H7 (cell line): ENCODE measurements at places on chromosomes 12 and 14.

DNA sequence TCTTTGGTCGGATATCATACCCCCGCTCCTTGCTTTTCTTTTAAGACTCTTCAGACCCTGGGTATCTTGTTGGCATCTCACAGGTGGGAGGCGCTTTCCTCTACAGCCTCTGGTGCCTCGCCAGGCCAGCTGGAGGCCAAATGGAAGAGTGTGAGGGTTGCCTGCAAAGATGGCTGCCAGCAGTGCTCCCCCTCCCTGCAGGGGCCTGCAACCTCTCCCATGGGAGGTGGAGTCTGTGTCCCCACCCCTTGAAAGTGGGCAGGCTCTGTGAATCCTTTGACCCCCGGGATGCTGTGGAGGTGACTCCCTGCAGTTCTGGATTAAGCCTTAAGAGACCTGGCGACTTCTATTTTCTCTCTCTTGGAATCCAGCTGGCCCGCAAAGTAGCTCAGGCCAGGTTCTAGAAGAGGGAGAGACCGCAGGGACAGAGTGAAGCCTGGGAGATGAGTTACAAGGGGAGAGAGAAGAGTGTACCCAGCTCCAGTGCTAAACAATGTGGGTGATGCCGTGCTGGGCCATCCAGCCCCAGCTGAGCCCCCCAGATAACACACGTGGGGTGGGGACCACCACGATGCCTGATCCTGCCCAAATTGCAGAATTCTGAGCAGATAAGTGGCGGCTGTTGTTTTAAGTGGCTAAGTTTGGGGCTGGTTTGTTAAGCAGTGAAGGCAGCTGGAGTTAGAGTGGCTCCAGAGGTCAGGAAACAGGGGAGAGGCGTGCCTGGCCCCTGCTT, 37.9 kb upstream of the NCOR2 start:
- peak; percentile 75 for DNase-seq

- no peak for DNase-seq
Measured at GRCh38 chr12:123971449-123971769, 1.2 kb downstream of the CCDC92 start.

DNA sequence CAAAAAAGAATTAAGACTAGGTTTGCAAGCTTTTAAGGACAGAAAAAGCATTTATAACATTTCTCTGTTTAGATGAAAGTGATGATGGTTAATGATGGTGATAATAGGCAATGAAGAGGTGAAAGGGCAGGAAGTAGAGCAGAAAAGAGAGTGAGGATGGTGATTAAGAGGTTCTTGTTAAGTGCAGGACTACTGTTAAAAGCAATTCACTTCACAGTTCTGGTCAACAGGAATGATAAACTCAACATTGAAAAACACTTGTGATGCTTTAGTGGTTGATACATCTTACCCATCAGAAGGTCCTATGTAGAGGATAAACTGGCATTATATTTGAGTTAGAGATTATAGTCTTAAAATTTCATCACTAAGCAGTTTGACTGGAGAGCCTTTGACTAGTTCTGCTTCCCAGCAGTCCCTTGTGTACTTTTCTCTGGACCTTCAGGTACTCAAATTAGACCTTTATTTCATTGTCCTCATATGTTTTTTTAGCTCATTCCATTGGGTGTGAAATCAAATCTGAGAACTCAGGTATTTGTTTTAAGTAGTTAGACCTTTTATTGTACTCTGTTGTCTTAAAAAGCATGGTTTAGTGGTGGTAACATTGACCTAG, 10.9 kb downstream of the RAP1B start:
- no peak for DNase-seq

- DNase-seq, result no peak
Measured at GRCh38 chr14:96904201-96904600, 107.0 kb downstream of the VRK1 start.

DNA sequence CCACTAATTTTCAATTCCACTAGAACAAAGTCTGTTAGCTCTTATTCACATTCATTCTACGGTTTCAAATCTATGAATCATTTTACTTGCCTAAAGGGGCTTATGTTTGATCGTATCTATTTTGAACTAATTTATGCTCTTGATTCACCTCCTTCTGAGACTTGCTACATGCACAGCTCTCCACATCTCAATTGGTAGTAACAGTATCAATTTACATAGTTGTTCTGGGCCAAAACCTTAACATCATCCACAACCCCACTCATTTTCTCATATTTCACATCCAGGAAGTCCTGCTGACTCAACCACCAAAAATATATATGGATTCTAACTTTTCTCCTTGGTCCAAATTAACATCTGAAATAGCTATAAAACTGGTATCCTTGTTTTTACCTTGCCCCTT, 208.6 kb downstream of the RASSF9 start:
- DNase-seq, result no peak

GRCh38 chr12:101181776-101182175, 28.3 kb downstream of the SLC5A8 start:
- DNase-seq, result no peak

DNA sequence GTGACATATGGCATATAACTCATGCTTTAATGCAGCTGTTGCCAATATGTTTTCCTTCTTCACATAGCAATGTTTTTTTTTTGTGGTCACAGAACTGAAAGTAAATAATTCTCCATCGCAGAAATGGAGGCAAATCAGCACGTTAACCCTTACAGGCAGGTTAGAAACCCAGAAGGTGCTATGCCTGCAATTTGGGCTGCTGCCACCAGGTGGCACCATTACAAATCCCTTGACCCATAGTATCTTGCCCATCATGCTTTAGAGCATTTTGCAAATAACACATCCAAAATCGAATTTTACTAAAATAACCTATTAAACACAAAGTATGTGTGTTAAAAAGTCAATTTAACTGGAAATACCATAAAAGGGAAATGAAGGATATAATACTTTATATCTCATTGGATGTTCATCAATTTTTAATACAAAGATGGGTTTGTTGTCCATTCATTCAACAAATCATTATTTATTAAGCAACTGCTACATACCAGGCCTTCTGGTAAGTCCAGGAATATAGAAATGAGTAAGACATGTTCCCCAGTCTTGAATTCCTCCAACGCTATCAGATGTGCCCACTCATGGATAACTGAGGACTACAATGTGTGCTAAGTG, 340.1 kb downstream of the GLT1D1 start:
- peak; percentile 68 for DNase-seq

DNA sequence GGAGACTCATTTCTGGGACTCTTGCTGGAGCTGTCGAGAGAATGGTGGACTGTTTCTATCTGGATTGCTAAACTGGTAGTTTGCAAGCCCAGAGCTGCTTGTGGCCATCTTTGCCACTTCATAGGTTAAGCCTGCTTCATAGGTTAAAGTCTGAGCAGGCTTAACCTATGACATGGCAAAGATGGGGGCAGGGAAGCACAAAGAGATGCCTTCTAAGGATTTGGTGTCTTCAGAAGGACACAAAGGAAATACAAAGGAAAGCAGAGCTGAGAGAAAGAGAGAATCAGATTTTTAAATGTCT, 78.4 kb upstream of the MAX start:
- no peak for DNase-seq

GRCh38 chr14:30648471-30648870, 26.4 kb downstream of the SCFD1 start:
- no peak for DNase-seq

DNA sequence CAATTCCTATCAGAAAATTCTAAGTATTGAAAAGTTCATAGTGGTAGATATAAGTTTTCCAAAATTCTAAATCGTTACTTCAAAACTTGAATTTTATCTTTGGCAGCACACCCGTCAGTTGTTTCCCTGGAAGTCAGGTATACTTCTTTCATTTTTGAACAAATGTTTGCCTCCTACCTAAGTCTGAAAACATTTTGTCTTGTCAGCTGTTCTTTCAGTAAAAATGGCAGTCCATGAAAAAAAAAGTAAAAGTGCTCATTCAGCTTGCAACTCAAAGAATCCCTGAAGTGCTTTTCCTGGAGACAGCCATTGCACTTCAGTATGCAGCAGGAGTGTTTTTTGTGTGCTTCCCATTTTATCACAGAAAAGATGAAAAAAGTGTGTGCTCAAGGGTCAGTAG, 130.1 kb upstream of the NEDD1 start:
- DNase-seq, result no peak

DNA sequence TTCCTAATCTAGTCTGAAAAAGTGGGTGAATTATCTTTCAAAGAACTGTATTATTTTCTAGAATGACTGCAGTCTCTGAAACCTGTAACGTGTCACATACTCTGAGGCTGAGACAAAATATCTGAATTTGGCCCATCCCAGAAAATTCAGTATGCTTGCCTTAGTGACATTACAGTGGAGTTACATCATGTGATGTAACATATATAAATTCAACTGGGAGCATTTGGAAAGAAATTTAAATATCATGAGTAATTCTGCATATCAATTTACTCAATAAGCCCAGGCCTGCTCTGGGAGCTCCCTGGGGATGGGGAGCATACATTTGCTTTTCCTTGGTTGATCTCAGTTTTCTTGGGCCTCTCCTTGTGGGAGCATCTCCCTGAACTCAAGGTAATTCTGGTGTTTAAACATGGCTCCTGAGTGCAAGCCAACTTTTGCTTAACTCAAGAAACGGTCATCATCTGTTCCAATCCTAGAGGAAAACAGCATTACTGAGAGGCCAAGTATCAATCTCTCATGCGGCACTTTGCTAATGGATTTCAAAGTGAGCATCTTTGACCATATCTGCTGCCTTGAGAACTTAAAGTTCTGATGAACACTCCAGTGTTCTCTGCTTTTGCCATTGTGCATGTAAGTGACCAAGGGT, 54.4 kb downstream of the AKAP6 start:
- no peak for DNase-seq

GRCh38 chr12:89040146-89040964, 311.9 kb downstream of the DUSP6 start:
- DNase-seq, result no peak

- no peak for DNase-seq
Measured at GRCh38 chr12:55972911-55973598, 823 bp upstream of the RAB5B start.
